ENCODE measurements at places on chromosomes 12 and 14.
A peak's percentile ranks its signal among the peaks of the same experiment; 100 is the strongest.

DNA sequence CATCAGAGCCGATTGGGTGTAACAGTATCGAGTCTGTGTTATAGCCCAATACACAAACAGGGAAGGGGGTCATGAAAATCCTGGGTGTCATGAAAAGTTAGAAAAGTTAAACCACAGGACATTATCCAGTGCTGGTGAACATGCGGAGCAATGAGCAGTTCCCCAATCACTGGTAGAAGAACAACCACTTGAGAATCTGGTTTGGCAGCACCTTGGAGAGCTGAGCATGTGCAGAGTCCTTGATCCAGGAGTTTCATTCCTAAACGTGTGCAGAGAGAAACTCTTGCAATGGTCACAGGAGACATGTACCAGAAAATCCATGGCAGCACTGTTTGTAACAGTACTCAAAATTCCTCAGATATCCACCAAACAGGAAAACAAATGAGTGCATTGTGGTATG is 23.0 kb upstream of the JDP2 start:
- DNase-seq, result no peak

DNA sequence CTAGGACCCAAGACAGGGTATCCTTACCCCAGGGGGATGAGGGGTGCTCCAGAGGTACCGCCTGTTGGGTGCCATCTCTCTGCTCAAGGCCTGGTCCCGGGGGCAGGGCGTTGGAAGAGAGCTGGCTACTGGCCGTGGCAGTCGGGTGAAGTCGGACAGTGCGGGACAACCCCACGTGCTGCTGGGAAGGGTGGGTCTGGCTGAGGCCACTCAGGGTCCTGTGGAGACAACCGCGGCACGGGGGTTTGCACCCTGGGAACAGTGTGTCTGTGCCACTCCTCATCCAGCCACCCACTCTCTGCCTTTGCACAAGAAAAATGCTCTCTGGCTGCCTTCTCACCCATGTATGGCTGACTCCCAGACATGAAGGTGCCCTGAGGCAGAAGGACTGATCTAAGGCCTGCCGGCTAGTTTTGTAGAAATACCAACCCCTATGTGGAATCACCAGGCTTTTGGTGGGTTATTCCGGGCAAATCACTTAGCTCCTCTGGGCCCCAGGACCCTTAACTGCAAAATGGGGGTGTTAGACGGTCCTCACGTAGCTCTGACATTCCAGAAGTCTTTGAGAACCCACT is 56.5 kb downstream of the LTBP2 start:
- no peak for DNase-seq

GRCh38 chr12:103334466-103334865 is 161.3 kb downstream of the C12orf42 start:
- no peak for DNase-seq

- DNase-seq, result peak; percentile 35
Observed at GRCh38 chr12:25553098-25553497, at the start of gene LMNTD1. TSS of gene LMNTD1 (minus strand) at chr12:25553283. CDS start at chr12:25552959, 324 bp downstream.

GRCh38 chr12:57741844-57742738 is 2.7 kb upstream of the TSPAN31 start:
- DNase-seq, result no peak

DNA sequence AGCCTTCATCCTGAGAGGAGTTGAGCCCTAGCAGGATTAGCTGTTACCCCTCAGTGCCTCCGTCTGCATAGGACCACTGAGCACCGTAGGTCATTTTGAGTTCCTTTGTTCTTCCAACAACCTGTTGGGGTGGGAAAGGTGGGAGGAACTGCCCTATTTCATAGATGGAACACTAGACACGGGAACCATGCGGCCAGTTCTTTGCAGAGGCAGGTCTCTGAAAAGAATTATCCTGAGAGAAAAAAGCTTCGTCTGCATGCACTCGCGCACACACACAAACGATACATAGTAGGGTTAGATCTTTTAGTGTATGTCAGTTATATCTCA is 28.5 kb downstream of the TRAFD1 start:
- no peak for DNase-seq

GRCh38 chr12:97260786-97261185 is 201.8 kb upstream of the RMST start:
- DNase-seq, result no peak

GRCh38 chr12:118922405-118922804 is 58.9 kb upstream of the SRRM4 start:
- no peak for DNase-seq

- no peak for DNase-seq
Observed at GRCh38 chr12:6426882-6427671, 17.7 kb upstream of the CD27 start.

GRCh38 chr14:69260190-69260860 is 367 bp downstream of the GALNT16 start:
- peak; percentile 60 for DNase-seq

DNA sequence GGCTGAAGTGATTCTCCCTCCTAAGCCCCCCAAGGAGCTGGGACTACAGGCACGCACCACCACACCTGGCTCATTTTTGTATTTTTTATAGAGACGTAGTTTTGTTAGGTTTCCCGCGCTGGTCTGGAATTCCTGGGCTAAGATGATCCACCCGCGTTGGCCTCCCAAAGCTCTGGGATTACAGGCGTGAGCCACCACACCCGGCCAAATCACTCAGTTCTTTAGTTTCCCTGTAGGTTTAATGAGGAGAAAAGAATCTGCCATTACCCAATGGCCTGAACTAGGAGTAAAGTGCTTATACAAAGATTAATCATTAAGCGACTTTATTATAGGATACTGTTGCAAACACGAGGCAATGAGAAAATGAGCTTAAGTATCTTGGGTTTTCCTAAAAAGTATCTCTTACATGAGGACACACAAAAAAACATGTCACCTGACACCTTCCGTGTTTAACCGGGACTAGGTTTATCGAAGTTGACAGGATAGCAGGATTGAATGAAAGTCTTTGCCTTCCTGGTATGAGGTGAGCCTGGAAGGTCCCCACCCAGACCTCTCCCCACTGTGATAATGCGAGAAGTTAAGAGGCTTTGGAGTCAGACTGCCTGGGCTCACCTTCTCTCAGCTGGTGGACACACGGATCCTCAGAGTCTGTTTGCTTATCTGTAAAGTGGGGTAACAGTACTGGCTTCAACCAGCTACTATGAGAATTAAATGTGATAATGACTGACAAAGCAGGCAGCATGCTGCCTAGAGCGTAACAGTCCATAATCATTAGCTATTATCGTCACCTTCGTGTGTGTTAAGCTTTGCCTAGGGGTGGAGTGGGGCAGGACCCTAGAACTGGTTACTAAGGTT is 133.5 kb upstream of the KRAS start:
- DNase-seq, result no peak

DNA sequence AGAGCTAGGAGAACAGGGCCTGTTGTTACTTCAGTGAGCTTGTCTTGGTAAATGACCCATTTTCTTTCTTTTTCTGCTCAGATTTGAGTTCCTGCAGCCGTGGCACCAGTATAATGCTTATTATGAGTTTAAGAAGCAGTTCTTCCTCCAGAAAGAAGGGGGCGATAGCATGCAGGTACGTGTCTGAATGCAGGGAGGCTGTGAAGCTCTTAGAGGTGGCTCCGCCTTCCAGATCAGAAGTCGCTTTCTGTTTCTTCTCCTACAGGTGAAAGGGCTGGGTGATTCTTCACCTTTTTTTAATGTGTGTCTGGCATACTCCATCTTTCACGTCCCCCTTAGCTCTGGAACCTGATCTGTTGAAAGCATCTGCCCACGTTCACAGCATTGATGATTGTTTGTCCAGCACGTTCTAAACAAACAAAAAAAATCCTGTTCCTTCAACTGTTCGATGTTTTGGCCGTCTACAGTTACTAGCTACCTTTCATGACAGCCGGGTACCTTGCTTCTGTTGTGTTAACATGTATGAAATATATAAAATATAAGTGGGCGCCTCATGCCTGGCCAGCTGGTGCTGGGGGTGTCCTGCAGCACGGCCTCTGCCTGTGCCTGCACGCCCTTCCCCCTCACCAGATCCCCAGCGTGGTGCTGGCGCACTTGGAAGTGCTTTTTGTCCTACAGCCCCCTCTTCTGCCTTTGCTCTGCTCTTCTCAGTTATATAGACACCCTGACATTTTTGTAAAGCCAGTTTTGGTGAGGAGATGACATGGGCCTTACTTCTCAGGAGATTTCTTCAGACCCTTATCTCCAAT is 44.6 kb downstream of the SFSWAP start:
- DNase-seq, result no peak

GRCh38 chr14:71142375-71143038 is 235.2 kb downstream of the PCNX1 start:
- no peak for DNase-seq

DNA sequence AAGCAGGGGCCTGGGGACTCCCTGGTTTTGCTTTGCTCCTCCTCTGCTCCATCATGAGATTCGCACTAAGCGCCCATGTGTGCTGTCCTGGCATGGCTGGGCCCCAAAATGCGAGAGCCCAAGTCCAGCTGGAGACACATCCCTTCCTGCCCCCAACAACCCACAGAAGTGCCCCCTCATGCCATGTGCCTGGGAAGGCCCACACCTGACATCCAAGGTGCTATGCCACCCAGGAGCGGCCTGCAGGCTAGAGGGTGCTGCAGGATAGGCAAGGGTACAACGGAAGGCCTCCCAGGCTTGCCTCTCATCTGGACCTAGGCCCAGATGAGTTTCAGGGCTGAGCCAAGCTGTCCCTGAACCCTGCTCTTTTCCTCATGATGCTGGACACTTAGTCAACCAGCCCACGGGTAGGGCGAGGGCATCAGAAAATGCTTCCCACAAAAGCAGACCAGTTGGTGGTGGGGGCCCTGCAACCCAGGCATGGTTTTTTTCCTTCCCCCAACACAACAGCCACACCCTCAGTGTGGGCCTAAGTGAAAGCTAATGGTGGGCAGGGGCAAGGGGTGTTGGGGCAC is 13.2 kb upstream of the KRT80 start:
- DNase-seq, result peak; percentile 10

DNA sequence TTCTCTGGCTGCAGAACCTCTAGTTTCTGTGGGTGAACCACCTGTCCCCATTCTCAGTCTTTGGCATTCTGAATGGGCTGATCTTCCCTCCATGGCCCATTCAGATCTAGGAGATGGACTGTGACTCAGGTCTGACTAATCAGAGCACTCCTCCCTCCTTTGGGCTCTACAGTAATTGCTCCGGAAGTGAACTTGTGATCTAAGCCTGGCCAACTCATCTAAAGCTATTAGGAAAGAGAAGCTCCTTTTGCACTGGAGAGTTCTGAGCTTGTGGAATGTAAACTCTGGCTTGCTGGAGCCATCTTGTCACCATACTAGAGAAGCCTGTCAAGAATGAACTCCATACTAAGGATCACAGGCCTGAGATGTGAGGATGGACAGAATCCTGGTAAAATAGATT is 168.2 kb downstream of the SUDS3 start:
- DNase-seq, result no peak

DNA sequence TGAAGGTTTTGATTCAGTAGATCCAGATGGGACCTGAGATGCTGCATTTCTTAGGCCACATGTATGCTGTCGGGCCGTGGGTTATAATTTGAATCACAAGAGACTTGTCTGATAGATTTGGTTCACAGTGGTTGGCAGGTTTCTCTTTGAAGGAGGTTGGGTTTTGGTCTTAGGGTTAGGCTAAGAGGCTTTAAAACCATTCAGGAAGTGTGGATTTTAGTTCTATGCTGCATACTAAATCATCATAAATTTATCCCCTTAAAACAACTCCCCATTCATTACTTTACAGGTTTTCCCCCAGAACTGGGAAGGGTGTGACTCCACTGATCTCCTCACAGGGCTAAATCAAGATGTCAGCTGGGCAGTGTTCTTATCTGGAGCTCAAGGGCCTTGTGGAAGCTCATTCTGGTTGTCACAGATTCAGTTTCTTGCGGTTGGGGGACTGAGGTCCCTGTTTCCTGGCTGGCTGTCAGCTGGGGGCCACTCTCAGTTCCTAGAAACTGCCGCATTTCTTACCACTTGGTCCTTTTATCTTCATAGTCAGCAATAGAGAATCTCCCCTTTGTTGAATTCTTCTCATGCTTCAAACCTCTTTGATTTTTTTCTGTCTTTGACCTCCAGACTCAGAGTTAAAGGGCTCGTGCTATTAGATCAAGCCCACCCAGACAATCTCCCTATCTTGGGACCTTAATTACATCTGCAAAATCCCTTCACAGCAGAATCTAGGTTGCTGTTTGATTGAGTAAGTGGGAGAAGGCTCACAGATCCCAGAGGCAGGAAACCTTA is 20.6 kb upstream of the PCNX1 start:
- no peak for DNase-seq

GRCh38 chr12:109890620-109891170 is 9.4 kb upstream of the TCHP start:
- no peak for DNase-seq

GRCh38 chr12:63928305-63928704 is 83.8 kb downstream of the SRGAP1 start:
- DNase-seq, result no peak

DNA sequence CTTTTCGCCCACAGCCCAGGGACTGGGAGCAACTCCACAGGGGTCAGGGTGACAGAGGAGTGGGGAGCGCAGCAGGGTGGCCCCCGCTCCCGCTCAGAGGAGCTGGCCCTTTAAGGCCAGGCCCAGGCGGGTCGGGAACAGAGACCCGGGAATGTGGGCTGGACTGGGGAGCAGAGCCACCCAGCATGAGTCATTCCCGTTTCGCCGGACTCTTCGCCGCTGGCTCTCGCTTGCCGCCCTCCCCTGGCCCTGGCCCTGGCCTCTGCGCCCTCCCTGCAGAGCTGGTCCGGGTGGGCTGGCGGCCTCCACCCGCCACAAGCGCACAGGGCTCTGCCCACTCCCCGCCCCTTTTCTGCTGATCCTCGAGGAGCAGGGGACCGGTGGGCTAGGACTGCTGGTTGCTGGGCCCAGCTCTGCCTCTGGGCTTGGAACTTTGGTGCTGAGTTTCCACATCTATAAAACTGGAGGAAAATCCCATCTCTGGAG is 92.8 kb downstream of the NINJ2 start:
- DNase-seq, result peak; percentile 84

DNA sequence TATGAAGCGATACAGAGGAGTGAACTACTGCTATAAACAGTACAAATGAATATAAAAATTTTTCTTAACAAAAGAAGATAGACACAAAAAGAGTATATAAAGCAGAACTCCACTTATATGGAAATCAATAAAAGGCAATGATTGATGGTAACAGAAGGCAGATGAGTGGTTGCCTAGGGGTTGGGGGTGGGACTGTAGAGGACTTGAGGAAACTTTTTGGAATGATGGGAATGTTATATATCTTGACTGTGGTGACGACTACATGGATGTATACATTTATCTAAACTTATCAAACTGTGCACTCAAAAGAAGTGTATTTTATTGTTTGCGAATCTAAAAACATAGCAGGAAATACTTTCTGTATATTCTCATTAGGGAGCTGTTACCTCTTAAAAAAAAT is 89.1 kb downstream of the PTCSC3 start:
- no peak for DNase-seq

- DNase-seq, result no peak
Observed at GRCh38 chr14:102351023-102351422, 11.7 kb downstream of the CINP start.

DNA sequence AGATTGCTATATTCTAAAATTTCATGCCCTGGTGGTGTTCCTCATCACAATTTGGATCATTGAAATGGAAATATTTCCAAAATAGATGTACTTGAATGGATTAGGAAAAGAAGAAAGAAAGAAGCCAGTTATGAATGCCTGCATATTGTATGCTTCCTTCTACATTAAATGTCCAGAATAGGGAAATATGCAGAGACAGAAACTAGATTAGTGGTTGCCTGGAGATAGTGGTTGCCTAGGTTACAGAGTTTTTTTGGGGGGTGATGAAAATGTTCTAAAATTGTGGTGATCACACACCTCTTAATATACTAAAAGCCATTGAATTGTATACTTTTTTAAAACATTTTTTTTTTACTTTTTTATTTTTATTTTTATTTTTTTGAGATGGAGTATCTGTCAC is 18.0 kb downstream of the TUBA1A start:
- no peak for DNase-seq

GRCh38 chr12:28883406-28883997 is 265.6 kb upstream of the FAR2 start:
- DNase-seq, result no peak

GRCh38 chr14:50068496-50068895 is 47.9 kb downstream of the VCPKMT start:
- DNase-seq, result no peak

Data from left hindlimb (tissue), 1 donor.